ENCODE measurements at places on chromosomes 1 and 21.

DNA sequence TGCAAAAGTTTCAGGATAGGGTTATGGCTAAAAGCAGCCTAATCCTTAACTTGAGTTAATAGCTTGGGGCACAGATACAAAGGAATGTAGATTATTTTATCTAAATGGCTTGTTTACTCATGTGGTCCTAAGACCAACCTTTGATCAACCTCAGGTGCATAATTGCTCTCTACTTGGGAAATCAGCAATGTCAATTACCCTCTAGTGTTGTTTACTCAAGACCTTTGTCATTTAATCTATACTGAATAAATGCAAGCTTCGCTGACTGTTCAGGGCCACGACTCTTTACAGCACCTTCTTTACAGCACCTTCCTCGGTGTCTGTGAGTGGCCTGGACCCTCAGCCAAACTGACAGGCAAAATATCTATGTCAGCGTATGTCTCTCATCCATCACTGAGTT is 217.5 kb upstream of the MAP1LC3C start:
- DNase-seq, result no peak

GRCh38 chr1:39262802-39263201 is 58.3 kb downstream of the MACF1 start:
- no peak for DNase-seq

DNA sequence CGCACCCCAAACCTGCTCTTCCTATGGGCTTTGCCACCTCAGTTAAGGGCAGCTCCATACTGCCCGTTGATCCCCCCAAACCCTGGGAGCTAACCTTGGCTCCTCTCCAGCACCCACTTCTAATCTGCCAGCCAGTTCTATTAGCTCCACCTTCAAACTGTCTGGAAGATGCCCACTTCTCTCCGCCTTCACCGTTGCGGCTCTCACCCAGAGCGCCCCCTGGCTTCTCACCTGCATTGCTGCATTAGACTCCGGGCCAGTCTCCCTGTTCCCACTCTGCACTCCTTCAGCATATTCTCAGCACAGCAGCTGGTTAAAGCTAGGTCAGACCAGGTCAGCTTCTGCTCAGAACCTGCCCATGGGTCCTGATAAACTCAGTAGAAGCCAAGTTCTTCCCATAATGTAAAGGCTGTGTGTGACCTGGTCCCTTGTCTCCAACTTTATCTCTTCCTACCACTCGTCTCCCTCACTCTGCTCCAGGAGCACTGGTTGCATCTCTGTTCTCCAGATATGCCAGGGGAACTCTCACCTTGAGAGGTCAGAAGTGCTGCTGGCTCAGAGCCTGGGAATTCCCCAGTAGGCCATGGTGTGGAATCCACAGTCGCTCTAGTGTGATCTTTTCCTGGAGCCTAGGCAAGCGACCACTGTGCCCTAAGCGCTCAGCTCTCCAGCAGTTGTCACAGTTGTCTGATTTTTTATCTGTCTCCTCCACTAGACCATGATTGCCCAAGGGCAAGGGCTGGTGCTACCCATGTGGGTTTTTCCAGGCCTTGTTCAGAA is 150.3 kb downstream of the HMGB4 start:
- no peak for DNase-seq

- no peak for DNase-seq
Observed at GRCh38 chr1:35559317-35559944, 1.8 kb downstream of the NCDN start.

- DNase-seq, result no peak
Observed at GRCh38 chr1:208438112-208438699, 194.0 kb upstream of the PLXNA2 start.

- no peak for DNase-seq
Observed at GRCh38 chr21:19523746-19524145, 1120.2 kb upstream of the TMPRSS15 start.

DNA sequence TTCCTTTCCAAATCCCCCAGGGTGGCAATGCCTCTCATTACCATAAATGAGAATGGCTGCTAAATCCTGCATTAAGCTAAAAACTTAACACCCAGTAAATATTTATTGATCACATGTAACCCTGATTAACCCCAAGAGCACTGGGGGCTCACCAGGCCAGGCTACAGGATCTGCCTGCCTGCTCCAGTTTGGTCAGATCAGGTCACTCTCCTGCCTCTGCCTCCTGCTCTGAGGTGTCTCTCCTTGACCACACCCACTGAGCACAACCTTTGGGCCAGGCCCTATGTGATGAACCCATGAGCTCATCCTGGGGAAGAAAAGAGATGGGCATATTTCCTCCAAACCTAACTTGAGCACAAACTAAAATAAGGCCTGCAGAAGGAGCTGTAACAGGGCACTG is 93.5 kb downstream of the TRABD2B start:
- DNase-seq, result no peak

DNA sequence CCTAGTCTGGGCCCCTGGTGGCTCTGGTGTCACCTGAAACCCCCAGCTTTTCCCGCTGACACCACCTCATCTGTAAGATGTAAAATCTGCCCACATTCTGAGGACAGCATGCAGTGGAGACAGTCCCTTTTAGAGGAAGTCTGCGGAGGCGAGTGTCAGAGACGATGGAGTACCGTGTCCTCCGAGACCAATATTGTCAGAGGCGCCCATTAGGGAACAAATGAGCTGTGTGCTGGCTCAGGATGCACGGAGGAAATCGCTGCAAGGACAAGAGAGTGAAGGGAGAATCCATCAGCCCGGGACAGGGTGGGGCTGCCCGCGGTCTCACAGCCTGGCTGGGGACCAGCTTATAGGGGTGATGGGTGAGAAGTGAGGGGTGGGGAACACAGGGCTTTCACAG is 214.8 kb downstream of the MATN1 start:
- DNase-seq, result no peak

DNA sequence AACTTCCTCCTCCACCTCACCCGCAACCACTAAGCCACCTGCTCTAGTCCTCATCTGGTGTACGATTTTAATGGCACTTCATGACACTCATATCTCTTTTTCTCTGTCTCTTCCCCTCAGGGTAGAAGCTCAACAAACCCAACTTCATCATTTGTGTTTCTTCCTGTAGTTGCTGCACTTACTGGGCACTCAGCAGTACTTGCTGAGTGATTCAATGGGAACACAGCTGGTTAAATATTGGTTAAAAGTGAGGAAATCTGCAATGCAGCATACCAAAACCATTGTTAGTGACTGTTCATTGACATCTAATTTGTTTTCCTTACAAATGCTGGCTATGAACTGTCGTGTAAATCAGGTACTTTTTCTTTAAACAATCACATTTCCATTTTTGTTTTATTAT is 541.1 kb upstream of the PRMT6 start:
- no peak for DNase-seq

DNA sequence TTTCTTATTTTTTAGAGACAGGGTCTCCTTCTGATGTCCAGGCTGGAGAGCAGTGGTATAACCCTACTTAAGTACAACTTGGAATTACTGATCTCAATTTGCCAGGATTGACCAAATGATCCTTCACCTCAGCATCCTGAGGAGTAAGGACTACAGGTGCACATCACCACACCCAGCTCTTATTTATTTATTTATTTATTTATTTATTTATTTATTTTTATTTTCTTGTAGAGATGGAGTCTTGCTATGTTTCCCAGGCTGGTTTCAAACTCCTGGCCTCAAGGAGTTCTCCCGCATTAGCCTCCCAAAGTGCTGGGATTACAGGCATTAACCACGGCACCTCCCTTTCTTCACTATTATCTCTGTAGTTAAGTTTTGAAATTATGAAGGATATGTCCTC is 117.5 kb upstream of the NEGR1 start:
- no peak for DNase-seq

DNA sequence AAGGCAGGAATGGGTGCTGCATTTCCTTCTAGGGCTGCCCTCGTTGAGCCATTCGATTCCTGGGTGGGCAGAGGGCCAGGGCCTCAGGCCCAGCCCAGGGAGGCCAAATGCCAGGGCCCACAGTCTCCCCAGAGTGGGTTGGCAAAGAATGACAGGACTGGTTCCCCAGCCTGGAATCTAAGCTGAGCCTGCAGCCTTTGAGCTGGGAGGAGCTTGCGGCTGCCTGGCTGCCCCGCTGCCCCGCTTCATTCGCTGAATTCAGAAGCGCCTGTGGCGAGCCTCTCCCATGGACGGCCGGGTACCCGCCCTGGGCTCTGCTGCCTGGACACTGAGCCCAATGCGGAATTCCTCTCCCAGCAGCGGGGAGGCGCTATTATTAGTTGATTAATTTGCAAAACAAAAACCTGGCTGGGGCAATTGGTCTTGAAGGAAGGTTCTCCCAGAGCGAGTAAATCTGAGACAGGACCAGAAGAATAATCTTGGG is 32.3 kb upstream of the TARDBP start:
- peak; percentile 91 for DNase-seq

- no peak for DNase-seq
Observed at GRCh38 chr1:70617728-70618127, 206.7 kb downstream of the CTH start.

GRCh38 chr1:201795066-201795465 is 33.9 kb upstream of the IPO9 start:
- DNase-seq, result no peak

GRCh38 chr1:35448344-35448801 is 108.8 kb downstream of the KIAA0319L start:
- DNase-seq, result no peak

GRCh38 chr21:26708223-26708800 is 135.2 kb upstream of the CYYR1 start:
- DNase-seq, result no peak

DNA sequence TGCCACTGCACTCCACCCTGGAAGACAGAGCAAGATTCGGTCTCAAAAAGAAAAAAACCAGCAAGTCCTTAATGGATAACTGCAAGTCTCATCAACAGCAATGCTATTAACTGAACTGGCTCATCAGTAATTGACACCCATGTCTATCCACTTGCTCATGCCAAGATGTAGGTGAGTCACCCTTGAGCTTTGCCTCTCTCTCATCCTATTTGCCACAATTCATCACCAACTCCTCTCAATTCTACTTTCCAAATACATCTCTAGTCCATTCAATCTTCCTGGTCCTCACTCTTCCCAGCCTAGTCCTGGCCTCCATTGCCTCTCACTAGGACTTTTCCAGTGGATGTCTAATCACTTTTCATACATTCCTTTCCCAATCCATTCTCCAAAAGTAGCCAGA is 103.7 kb upstream of the PRMT6 start:
- no peak for DNase-seq

DNA sequence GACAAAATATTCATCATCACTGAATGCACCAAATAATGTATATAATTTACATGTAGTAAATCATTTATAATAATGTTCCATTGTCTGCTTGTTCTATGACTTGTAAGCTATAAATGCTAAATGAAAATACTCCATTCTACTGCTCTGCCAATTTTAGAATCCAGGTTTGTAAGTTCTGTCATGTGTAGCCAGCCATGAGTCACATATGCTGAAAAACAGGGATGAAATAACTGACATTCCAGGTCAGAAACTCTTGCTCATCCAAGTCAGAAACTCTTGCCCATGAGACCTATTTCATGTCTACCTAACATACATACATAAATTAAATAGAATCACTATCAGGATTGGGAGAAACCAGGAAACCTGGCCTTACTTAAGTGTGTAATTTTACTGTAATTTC is 95.6 kb downstream of the ASH1L start:
- DNase-seq, result no peak

DNA sequence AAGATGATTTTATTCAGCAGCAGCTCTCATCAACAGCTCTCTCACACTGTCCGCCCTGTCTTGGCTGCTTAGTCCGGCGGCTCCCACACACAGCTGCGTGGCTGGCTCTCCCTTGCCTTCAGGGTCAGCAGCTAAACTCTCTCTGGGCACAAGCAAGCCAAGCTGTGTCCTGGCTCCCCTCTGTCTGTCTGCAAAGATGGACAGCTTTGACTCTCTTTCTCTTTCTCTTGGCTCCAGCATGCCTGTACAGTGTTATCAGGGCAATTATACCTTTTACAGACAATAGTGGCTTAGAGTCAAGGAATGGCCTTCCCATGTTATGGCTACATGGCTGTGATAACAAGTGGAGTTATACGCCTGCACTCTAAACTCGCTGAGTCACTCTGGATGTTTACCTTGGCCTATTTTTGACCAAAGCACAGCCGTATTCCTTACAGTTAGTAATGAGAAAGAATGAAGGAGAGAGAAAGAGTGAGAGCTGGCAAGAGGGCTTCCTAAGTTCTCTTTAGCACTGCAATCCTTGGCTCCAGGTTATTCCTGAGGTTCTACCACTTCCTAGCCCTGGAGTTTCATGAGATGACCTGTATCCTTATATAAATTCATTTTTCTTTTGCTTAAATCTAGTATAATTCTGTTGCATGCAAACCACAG is 59.9 kb upstream of the ZSWIM5 start:
- DNase-seq, result peak; percentile 71

- no peak for DNase-seq
Observed at GRCh38 chr1:33872683-33873082, 8.8 kb downstream of the HMGB4 start.

GRCh38 chr1:15985611-15986297 is 9.9 kb upstream of the ZBTB17 start:
- DNase-seq, result no peak

All from aorta (tissue), 5 donors.